Activated gamma-delta T cell treated with Interleukin-2 at 50 U/mL for 16 hours (primary cell): ENCODE measurements at places on chromosomes 3 and 15.

- DNase-seq: no peak
These were observed 1.1 kb downstream of the FANCD2OS start for GRCh38 chr3:10106919-10107318.

- no peak for DNase-seq
These were observed 20.9 kb downstream of the LINGO1 start for GRCh38 chr15:77611767-77612166.

DNA sequence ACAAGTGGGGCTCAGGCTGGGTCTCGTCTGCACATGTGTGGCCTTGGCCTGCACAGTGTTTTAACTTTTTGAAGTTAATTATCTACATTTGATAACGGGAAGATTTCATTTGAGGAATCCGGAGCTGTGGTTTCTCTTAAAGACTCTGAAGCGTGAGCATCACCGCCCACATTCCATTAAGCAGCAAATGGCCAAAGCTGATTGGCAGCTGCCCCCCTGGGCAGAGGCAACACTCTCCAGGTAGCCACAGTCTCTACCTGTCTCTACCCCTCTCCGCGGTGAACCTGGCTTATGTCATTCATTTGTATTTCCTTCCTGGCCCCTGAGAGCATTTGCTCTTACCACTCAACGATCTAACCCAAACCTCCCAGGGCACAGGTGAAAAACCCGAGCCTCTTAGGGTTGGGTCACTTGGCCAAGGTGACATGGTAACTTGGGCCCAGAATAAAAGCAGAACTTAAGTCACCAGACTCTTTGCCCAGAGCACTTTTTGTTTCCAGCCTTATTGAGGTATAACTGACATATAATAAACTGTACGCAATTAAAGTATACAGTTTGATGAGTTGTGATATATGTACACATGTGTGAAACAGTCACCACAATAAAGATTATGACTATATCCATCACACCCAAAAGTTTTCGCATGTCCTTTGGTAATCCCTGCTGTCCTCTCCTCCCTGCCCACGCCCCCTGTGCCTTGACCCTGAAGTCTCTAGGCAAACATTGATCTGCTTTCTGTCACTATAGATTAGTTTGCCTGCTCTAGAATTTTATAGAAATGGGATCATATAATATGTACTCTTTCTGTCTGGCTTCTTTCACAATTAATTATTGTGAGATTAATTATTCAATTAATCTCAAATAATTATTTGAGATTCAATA, 245.7 kb upstream of the HES1 start:
- no peak for DNase-seq

DNA sequence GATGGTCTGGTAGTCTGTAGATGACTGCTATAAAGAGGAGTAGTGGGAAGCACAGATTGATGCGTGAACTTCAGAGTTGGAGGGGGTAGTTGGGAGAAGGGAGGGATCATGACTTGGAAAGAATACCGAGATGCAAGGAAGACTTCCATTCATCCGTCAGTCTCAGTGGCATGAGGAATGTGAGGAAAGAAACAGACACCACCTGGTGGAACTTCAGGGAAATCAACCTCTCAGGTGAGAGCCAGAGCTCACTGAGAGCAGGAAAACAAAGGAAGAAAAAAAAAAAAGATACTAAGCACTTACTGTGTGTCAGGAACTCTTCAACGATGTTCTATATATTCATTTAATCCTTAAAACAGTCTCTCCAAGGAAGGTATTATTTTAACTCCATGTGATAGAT, 172.4 kb downstream of the OXSM start:
- no peak for DNase-seq

DNA sequence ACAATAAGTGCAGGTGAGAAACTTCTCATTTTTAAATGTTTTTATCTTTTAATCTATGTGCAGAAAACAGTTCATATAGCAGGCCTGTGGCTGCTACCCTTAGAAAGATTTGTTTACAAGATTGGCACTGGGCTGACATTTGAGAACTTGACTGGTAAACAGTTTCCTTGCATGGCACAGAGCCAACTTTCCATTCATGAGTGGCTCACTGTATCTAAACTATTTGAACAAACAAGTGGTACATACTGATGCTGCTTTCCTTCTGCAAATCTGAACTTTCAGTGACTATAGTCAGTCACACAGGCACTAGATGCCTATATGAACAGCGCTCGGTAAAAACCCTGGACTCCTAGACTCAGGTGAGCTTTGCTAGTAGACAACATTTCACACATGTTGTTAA, 6.3 kb upstream of the GTPBP8 start:
- DNase-seq: peak; percentile 40

- peak; percentile 34 for DNase-seq
These were observed 412 bp downstream of the SLC41A3 start for GRCh38 chr3:126083511-126083912.

DNA sequence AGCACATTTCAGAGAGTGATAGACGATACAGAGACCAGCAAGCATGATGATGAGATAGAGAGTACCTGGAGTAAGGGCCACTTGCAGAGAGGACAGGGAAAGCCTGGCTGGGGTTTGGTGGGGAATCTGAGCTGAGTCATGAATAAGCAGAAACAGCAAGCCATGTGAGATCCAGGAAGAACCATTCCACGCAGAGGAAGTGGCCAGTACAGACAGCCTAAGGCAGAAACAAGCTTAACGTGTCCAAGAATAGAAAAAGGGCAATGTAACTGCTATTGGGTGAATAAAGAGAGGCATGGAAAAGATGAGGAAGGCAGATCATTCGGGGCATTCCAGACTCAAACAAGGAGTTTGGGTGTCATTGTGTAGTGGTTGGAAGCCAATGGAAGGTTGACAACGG, 816.3 kb upstream of the CFAP20DC start:
- DNase-seq: no peak

DNA sequence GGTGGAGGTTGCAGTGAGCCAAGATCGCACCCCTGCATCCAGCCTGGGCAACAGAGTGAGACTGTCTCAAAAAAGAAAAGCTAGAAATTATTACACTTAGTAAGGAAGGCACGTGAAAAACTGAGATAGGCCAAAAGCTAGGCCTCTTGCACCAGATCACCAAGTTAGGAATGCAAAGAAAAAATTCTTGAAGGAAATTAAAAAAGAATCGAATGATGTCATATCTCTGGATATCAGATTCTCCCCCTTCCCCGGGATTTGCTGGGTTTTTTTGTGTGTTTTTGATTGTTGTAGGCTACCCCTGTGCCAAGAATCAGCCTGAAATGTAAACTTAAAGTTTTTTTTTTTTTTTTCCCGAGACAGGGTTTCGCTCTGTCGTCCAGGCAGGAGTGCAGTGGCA, 17.4 kb downstream of the PTPN23 start:
- DNase-seq: no peak

DNA sequence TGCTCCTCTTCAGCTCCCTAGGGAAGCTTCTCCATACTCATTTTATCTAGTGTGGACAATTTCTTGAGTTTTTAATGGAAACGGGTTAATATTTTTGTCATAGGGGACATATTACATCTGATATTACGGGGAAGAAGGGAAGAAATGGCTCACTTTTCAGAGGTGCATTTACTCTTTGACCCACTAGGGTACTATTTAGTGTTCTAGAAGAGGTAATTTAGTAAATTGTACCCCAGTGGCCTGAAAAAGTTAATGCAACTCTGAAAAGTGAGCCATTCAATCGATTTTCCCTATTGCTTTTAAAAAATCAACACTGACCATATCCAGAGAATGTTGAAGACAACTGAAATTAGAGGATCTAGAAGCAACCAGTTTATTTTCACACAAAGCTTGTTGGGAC, 71.2 kb downstream of the MAP2K5 start:
- DNase-seq: no peak

- DNase-seq: no peak
These were observed 33.2 kb downstream of the NR2F2 start for GRCh38 chr15:96363707-96364106.

DNA sequence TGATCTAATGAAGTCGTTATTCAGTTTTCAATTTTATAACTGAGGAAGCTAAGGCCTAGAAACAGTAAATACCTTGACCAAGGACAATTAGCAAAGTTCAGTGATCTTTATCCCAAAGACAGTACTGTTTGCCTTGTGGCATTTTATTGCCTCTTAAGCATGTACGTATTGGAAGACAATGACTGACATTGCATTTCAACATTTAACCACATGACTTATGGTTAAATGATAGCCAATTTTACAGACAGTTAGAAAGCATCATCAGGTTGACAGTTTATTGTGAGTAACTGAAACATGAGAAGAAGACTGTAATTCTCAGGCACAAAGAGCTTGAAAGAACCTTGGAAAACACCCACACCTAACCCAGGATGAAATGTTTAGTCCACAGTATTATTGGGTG, 390.8 kb upstream of the ZNF385D start:
- no peak for DNase-seq

DNA sequence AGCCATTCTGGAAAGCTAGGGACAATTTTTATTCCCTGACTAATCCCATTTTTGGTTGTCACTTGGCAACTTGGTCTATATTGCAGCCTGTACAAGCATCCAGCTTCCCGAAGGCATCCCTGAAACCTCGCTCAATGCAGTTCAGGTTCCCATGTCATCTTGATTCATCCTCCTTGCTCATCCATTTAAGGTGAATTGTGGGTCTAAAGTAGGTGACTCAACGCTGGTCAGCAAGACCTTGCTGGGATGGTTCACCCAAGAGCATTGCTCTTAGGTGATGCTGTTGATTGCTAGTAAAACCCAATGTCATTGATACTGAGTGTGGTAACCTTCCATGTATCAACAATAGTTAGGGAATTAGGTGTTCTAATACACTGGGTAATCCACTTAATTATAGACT, 13.1 kb upstream of the RAB8B start:
- DNase-seq: no peak

- DNase-seq: no peak
These were observed 123.2 kb downstream of the MFSD1 start for GRCh38 chr3:158925021-158925420.

- no peak for DNase-seq
These were observed 45.8 kb downstream of the CDC25A start for GRCh38 chr3:48142316-48142870.

DNA sequence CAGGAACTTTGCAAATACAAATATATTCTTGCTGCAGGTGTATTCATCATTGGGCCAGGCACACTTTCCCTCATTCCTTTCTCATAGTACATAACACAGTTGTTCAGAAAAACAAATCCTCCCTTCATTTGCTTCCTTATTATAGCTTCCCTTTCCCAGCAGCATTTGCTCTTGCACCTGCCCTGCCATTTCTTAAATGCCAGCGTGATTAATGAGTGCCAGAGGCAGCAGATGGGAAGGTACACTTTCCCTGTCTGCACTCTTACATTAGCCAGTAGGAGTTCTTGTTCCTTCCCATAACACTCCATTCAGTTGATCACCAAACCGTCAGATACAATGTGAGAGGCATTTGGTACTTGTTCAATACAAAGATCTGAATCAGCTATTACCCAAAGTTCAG, 128.5 kb upstream of the GAP43 start:
- DNase-seq: no peak
